ENCODE measurements at places on chromosomes 4 and X. TPM values are rescaled to one million over a fixed set of nuclear protein-coding genes. Genes with fewer than 3 reads are reported as not detected.

Gene RTL3
- total RNA-seq, result 0.29 TPM

Gene IDUA
- total RNA-seq, result 29.1 TPM

Gene CXCL3
- 10.6 TPM for total RNA-seq

Gene GAGE12J
- total RNA-seq, result not detected

Gene DKK2
- 1.8 TPM for total RNA-seq

Gene IL1RAPL2
- total RNA-seq, result 0.17 TPM

Gene TMEM131L
- 13.4 TPM for total RNA-seq

Gene EGF
- 1.0 TPM for total RNA-seq

Gene GJB1
- not detected for total RNA-seq

Gene ATP8A1
- total RNA-seq, result 7.0 TPM

Gene HMGN5
- total RNA-seq, result 1.6 TPM

Gene DDX60
- 25.0 TPM for total RNA-seq

Gene GPR143
- not detected for total RNA-seq

Gene MAGEC2
- total RNA-seq, result not detected

Gene PASD1
- total RNA-seq, result not detected

Gene RNF212
- total RNA-seq, result 4.6 TPM

Gene ACE2
- total RNA-seq, result not detected

Gene LARP1B
- 19.3 TPM for total RNA-seq

Gene SYNPO2
- total RNA-seq, result 2.0 TPM

Gene MAGEA2
- total RNA-seq, result not detected

Gene HERC5
- total RNA-seq, result 6.0 TPM

Gene PF4V1
- 0.58 TPM for total RNA-seq

Gene GPR50
- not detected for total RNA-seq

Gene ZMAT1
- total RNA-seq, result 0.17 TPM

Gene MUC7
- total RNA-seq, result not detected

Gene ZNF711
- under 0.01 TPM for total RNA-seq

Gene GAGE13
- total RNA-seq, result not detected

Gene KCNE5
- 0.66 TPM for total RNA-seq

Gene ZNF330
- 34.4 TPM for total RNA-seq

Gene AMBN
- total RNA-seq, result not detected

Gene KLKB1
- total RNA-seq, result not detected

Gene AMTN
- not detected for total RNA-seq

Gene ARL9
- total RNA-seq, result 0.17 TPM

Gene ATOH1
- not detected for total RNA-seq

Gene FMR1
- 34.8 TPM for total RNA-seq

Gene TMPRSS11A
- not detected for total RNA-seq

Gene CXCR3
- not detected for total RNA-seq

Gene GYG2
- 9.3 TPM for total RNA-seq

Gene STK26
- 3.3 TPM for total RNA-seq

Gene CT83
- total RNA-seq, result not detected

Gene RUFY3
- total RNA-seq, result 77.2 TPM

Gene ADH1B
- 281 TPM for total RNA-seq

Gene FAM90A26
- not detected for total RNA-seq

Gene DCAF4L1
- under 0.01 TPM for total RNA-seq

Gene RIPPLY1
- not detected for total RNA-seq

Gene RNF175
- under 0.01 TPM for total RNA-seq

Gene TLR10
- 0.15 TPM for total RNA-seq

Gene PLS3
- total RNA-seq, result 176 TPM

Gene ARR3
- total RNA-seq, result not detected

Gene AREG
- 0.29 TPM for total RNA-seq

Gene TEX13B
- total RNA-seq, result not detected

Gene FAM9B
- not detected for total RNA-seq

Gene PRDM8
- total RNA-seq, result 9.0 TPM

Gene TEX13C
- total RNA-seq, result not detected

Gene COL4A6
- 1.5 TPM for total RNA-seq
